ENCODE measurements at places on chromosomes 12 and 14.

DNA sequence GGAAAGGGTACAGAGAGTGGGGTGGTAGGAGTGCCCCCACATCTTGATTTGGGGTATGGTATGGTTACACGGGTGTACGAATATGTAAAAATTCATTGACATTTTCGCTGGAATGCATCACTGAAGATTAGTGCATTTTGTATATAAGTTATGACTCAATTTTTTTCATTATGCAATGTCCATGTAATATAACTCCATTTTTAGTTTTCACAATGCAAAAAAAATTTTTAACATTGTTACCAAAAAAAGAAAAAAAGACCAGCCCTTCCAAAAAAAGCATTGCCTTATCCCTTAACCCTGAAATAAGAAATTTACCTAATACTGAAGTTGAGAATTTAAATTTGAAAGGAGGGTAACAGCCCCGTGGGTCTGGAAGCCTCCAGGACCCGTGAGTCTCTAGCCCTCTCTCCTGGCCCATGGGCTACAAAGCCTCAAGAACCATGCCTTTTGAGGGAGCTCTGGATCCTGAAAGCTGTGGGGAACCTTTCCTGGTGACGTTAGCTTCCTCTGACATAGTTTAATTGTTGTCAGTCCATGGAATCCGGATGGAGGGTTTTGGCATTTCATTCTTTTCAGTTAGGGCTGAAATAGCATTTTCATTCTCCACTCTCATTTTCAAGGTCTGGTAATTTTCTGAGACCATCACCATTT is 55.6 kb upstream of the ACTN1 start:
- DNase-seq, result no peak

DNA sequence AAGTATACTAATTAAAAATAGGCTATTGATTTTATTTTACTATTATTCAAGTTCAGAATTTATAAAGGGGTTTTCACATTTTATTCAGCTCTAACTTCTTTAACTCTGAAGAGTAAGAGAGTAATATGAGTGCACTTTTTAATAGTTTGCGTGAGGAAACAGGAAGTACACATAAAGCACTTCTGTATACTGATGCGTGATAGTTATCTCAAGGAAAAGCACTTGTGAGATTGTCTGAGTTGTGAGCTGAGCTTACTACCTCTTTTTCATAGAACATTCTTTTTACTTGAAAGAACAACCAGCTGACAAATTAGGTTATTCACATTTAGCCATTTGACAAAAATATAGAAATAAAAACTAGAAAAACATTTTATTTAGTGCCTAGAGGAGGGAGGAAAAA is 1.9 kb downstream of the RAD51AP1 start:
- DNase-seq, result no peak

DNA sequence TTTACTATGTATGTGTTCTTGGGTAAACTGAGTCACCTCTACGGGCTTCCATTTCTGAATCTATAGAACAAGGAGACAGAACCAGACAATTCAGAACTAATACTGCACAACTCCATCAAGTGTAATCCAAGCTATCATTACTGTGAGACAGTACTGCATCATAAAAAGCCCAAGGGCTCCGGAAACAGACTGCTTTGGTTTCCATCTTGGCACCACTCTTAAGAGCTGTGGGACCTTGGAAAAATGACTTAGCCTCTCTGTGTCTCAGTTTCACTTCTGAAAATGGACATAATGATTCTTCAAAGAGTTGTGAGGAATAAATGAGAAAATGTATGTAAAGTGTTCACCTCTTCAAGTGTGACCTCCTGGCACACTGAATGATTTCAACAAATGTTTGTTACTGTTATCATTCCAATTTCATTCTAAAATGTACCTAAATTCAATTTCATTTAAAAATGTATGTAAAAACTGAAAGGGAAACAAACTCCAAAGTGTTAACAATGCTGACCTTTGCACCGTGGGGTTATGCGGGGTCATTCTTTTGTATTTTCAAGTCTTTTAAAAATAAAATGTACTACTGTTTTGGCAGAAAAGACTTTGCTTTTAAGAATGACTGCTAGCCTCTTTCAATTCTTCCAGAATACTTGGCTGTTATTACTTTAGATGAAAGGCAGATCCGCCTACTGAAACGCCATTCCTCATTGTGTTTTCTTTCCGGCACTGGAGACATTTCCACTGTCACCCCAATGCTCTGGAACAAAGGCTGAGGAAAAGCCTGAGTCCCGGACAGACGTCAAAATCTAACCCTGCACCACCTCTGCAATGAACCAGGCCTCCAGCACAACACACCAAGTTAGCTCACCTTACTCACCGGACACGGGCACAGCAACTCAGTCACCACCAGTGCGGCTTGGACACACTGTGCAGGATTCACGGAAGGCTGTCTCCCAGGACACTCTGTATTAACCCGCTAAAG is 62.8 kb downstream of the TMCC3 start:
- DNase-seq, result no peak

- DNase-seq, result peak; percentile 25
Observed at GRCh38 chr12:74980510-74980909, 229.1 kb downstream of the KCNC2 start.

DNA sequence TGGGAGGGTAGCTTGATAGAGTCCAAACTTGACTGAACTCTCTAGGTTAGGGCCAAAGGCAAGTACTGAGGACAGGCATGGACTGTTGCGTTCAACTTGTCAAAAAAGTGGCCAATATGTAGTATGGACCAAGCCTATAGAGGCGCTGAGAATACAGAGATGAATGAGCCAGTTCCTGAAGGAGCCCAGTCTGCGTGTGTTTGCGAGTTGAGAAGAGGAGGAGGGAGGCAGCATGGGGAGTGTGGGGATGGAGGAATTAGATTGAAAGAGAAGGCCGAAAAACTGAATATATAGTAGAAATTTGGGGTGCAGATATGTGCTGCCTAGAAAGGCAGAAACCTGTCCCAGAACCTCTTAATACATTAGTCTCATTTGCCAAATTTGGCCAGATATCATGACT is 412.4 kb downstream of the PCNX1 start:
- no peak for DNase-seq

DNA sequence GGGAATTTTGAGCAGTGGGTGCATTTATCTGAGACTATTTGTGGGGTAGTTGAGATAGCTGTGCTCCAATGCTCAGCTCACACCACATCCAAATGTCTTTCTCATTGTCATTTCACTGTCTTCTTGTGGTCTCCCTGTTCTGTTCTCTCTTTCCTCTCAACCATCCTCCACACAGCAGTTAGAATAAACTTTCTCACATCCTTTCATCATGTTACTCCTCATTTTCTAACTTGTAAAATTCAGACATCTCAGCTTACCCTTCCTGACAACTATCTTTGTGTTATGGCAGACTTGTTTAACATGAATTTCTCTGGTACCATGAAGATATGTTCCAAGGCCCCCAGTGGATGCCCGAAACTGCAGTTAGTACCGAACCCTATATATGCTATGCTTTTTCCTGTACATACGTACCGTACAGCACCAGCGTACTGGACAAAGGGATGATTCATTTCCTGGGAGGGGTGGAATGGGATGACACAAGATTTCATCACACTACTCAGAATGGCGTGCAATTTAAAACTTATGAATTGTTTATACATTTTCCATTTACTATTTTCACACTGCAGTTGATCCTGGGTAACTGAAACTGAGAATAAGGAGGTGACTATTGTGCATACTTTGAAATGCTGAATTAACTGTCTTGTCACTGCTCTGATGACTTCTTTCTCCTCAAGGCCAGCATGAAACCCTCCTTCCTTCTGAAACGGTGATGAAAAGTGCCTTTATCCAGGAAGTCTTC is 177.1 kb upstream of the SLC38A2 start:
- DNase-seq, result no peak
